NCI-H226 (cell line): ENCODE measurements at places on chromosomes 2 and 18.

DNA sequence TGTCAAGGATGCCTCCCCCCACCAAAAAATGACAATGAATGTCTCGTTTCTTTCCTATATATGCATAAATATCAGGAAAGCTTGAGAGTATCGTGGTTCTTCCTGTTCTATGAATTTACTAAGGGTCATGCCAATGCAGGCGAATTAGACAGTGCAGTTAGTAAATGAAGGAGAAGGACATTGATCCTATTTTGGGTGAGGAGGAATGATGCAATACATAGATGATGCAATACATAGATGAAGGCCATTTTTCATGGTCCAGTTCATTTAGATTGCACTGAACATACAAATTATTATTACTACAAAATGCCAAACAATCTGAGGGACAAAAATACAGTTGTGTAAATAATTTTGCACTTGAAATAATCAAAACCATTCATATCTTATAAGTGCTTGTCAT, 1265.0 kb downstream of the LRP1B start:
- no peak for DNase-seq

- no peak for DNase-seq
Measured at GRCh38 chr2:181948227-181948626, 37.4 kb upstream of the PPP1R1C start.

- no peak for DNase-seq
Measured at GRCh38 chr2:173673640-173674039, 291.5 kb downstream of the SP3 start.

GRCh38 chr2:204645018-204645773, 99.9 kb downstream of the PARD3B start:
- DNase-seq: no peak

DNA sequence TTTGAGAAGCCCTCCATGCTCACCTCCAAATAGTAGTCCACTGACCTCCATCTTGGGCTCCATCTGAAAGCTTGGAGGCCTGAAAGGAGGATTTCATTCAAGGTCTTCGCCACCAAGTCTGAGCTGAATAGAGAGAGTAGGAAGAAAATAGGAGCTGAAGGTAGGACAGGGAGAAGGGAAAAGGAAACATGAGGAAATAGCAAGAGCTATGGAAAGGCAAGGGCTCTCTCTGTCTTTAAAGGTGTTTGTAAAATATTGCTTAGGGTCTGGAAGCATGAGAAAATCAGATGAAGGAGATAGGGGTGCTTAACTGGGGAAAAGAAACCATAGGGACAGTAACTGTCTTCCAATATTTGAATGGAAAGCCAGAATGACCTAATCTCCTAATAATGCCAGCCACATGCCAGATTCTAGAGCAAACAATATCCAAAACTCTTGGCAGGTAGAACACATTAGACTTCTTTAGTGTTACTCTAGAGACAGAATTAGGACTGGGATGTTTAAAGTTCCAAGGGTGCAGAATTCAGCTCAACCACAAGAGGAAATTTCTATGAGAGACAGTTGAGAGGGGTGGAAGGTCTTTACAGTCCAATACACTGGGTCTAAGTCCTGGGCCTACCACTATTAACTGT, 67.4 kb downstream of the NAB1 start:
- DNase-seq: peak; percentile 32

- DNase-seq: no peak
Measured at GRCh38 chr2:70161069-70161534, 29.7 kb downstream of the C2orf42 start.

DNA sequence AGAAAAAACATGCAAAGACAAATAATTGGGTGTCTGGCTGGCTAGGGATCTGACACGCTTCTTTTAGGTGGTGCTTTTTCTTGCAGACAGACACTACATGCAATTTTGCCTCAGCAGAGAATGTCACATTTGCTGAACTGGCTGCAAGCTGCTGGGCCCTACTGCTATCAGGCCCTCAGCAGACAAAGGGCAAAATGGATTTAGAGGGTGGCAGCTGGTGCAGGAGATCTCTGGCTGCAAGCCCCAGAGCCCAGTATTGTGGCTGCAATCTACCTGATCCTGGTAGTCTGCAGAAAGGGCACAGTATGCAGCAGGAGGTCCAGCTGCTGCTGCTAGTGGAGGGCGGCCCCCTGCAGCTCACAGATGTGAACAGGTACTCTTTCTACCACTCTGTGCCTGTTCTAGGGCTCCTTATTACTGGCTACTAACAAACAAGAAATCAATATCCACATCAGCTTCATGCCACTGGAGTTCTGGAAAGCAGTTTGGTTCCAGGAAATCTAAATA, 796.7 kb upstream of the CELF4 start:
- no peak for DNase-seq

DNA sequence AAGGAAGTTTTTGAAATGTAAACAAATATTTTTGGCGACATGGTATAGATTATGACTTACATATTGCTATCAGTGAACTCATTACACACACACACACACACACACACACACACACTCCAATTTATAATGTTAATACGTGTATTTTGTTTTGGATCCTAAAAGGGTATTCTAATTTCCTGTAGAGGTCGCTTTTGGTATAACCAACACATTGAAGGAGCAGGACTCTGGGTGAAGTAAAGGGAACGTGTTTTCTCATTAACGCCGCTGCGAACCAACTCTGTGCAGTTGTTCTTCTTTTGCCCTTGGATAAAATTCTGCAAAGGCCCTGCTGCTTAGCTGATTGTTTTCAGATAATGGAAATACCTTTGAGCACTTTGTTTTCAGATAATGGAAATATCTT, 190.4 kb downstream of the PMAIP1 start:
- no peak for DNase-seq

DNA sequence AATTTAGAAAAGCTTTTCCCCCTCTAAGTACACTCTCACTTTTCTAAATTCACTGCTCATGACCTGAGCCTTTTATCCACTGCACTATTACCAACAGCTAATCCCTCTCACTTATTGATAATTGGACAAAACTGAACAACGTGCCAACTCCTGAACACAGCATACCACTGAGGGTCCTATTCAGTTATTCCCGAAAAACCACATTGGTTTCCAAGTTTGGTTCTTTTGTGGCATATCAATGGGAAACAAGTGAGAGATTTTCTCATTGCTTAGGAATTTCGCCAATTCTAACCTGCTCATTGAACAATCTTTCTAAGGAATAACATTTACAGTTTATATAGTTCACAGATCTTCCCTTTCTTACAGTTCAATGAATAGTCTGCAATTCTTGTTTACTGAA, 977.4 kb downstream of the TMEM182 start:
- DNase-seq: no peak

DNA sequence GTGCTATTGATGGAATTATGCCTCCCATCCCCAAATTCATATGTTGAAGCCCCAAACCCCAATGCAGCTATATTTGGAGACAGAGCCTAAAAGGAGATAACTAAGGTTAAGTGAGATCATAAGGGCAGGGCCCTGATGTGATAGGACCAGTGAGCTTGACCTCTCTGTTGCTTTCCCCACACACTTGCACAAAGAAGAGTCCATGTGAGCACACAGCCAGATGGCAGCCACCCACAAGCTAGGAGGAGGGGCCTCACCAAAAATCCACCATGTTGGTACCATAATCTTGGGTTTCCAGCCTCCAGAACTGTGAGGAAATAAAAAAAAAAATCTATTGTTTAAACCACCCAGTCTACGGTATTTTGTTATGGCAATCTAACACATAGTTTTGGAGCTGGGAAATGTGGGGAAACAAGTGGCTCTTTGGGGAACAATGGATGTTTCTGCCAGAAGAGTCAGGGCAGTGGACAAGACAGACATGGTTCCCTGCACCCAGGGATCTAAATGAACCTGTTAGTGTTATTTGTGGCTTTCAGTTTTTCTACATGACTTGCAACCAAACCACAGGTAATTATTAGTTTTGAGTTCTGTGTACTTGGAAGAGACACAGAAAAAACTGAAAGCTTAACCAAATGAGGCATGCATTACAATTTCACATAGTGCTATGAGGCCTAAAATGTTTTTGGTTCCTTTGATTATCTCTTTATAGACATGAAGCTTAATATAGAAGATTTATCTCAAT, 259.1 kb downstream of the LTBP1 start:
- DNase-seq: no peak

GRCh38 chr2:239462191-239462515, 61.3 kb upstream of the HDAC4 start:
- no peak for DNase-seq

- DNase-seq: peak; percentile 70
Measured at GRCh38 chr2:38115216-38116032, 39.5 kb upstream of the CYP1B1 start.

GRCh38 chr2:25664183-25664964, 9.0 kb downstream of the DTNB start:
- peak; percentile 34 for DNase-seq

GRCh38 chr2:142853912-142854311, 23.6 kb upstream of the KYNU start:
- DNase-seq: no peak

DNA sequence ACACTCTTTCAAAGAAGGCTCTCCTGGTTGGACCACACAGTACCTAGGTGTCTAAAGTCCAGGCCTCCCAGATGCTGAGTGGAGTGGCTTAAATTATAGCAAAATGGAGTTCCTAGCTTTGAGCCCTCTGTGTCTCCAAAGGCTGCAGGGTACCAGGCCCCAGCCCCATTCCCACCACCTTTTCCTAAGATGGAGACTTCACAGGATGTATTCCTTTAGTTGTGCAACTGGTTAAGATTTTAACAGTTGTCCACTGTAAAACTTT, 4.9 kb downstream of the SMAD7 start:
- no peak for DNase-seq

- no peak for DNase-seq
Measured at GRCh38 chr2:203327582-203327900, 653 bp upstream of the ABI2 start.

DNA sequence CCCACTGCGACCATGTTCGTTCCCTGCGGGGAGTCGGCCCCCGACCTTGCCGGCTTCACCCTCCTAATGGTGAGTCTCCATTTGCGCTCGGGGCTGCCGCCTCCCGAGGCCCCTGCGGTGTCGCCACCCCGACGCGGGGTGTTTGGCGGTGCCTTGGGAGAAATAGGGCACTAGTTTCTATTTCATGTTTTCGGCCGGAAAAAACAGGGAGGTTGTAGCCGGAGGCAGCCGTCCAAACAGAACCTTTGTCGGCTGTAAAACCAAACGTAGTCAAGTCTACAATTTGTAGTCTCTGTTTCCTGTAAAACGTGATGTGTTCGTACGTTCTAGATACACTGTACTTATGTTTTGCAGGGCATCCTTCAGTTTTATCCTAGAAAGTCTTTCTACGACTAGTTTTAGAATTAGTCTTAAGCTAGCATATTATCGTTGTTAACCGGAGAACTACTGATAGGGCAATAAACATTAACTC, 290 bp downstream of the PSMG2 start:
- DNase-seq: no peak

- DNase-seq: no peak
Measured at GRCh38 chr2:45011121-45011520, 1.9 kb upstream of the SIX2 start.

- DNase-seq: no peak
Measured at GRCh38 chr2:214865400-214865799, 55.9 kb upstream of the BARD1 start.

DNA sequence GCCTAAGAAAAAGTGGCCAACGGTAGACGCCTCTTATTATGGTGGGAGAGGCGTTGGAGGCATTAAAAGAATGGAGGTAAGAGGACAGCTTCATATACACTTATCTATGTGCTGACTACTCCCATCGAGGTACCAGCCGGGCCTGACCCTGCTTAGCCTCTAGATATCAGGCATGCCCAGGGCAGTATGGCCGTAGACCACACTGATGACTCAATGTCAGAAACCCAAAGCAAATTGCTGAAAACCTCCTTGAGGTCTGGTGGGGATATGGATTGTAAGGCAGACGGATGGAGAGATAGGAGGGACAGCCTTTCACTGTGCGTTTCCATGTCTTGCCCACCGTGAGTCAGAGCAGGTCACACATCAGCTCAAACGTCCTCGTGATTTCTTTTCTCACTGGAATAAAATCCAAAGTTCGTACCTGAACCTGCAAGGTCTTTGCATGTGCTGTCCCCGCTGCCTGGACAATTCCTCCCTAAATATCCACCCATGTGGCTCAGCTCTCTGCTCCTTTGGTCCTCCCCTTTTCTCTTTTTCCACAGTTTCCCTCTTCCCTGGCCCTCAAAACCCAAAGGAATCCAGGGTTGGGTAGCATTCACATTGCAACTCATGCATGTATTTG, 168.9 kb downstream of the ANTXR1 start:
- DNase-seq: peak; percentile 55

DNA sequence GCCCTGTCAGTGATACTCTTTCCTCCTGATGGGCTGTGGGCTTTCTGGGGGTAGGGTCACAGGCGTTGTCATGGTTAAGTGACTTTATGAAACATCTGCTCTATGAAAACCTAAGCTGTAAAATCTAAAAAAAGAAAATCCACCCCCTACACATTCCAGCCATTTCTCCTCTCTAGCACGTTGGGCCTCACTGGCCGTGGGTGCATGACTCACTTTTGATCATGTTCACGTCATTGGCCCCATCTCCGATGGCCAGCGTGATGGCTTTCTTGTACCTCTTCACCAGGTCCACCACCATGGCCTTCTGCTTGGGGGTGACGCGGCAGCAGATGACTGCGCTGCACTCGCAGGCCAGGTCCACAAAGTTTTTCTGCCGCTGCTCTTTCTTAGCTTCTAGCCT, 39.3 kb upstream of the NARS1 start:
- no peak for DNase-seq

DNA sequence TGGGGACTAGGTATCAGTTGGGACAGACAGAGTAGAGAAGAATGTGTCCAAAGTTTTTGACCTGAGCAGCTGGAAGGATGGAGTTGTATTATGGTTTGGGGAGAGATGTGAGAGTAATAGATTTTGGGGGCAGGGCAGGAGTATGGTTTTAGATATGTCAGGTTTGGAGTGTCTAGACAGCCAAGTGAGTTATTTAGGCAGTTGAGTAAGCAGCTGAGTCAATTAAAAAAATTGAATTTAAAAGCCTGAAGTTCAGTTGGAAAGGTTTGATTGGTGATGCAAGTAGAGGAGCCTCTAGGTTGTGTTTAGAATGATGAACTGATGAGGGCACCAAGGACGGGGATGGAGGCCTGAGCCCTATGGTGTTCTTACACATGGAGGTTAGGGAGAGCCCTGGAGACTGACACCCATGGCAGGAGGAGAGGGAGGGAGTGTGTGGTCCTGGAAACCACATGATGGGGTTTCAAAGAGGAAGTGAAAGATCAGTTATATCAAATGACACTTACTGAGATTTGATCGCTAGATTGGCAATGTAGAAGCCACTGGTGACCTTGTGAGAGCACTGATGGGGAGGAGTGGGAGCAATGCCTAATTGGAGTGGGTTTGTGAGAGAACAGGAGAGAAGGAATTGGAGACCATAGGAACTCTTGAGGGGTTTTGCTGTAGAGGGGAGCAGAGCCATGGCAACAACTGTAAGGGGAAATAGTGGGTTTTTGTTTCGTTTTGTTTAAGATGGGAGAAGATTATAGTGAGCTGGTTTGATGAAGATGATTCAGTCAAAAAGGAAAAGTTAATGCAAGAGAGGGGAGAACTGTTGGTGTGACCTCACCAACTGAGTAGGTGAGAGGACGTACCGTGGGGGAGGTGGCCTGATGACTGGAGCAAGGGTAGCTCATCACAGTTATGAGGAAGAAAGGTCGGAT, 10.3 kb downstream of the ITGA6 start:
- peak; percentile 35 for DNase-seq
